ENCODE measurements at places on chromosomes 7 and 10. TPM values are rescaled to one million over a fixed set of nuclear protein-coding genes. Genes with fewer than 3 reads are reported as not detected.

DNA sequence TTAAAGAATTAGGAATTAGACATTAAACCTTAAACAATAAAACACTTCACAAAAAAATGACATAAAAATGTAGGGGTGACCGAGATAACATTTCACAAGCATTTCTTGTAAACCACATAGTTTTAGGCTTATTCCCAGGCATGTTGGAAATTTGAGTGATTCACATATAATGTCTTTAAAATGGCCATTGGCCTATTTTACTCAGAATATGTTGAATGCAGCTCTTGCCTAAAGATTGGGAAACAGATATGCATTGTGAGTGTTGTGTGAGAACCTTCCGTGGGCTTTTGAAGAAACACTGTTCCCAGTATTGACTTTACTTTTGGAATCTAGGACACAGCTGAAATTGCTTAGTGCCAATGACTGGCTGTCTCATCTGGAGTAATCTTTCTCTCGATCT is 79.6 kb downstream of the ARL5B start:
- no peak overlapping the region for H3K4me3 ChIP-seq
- H3K27ac ChIP-seq = no peak overlapping the region
- H3K36me3 ChIP-seq = no peaks in the 10 kb centered on the region
- DNase-seq = peak; percentile 44

- H3K27me3 ChIP-seq = no peaks in the 10 kb centered on the region
- H3K4me1 ChIP-seq = peaks cover 3% of the 10 kb centered on the region
- H3K27ac ChIP-seq = no peak overlapping the region
- H3K4me3 ChIP-seq = no peak overlapping the region
These were observed 106.5 kb upstream of the ANK3 start for GRCh38 chr10:60496181-60496580.

DNA sequence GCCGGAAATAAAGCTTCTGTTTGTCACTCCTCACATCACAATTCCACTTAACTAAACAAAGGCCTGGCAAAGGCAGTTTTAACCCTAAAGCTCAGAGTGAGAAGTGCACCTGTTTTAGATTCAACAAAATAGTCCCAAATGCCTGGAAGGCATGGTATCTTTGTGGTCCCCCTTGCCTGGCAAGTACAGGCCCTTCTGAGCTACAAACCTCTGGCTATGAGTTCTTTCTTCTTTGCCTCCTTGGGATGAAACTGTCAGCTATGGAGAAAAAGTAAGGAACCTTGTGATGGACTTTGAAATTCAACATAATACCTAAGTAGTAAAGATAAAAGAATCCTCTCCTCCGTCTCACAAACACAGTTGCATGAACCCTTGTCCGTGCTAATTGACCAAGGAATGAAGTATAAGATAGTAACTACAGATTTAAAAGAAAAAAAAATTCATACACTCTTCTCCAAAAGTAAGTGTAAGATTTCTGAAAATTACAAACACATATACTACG is 244.5 kb upstream of the ETV1 start:
- no peak overlapping the region for H3K27ac ChIP-seq
- no peaks in the 10 kb centered on the region for H3K27me3 ChIP-seq
- no peak for DNase-seq
- H3K4me3 ChIP-seq = no peak overlapping the region

GRCh38 chr10:117863771-117864170 is 183.0 kb downstream of the RAB11FIP2 start:
- no peak overlapping the region for H3K4me3 ChIP-seq
- no peak for DNase-seq
- no peaks in the 10 kb centered on the region for H3K36me3 ChIP-seq
- no peaks in the 10 kb centered on the region for H3K4me1 ChIP-seq
- H3K27me3 ChIP-seq = no peaks in the 10 kb centered on the region

- DNase-seq = no peak
- no peak overlapping the region for H3K4me3 ChIP-seq
- peaks cover 13% of the 10 kb centered on the region for H3K36me3 ChIP-seq
- H3K27me3 ChIP-seq = no peaks in the 10 kb centered on the region
- H3K27ac ChIP-seq = no peak overlapping the region
- H3K4me1 ChIP-seq = peaks cover 10% of the 10 kb centered on the region
These were observed 63.0 kb downstream of the RALA start for GRCh38 chr7:39686261-39686924.

DNA sequence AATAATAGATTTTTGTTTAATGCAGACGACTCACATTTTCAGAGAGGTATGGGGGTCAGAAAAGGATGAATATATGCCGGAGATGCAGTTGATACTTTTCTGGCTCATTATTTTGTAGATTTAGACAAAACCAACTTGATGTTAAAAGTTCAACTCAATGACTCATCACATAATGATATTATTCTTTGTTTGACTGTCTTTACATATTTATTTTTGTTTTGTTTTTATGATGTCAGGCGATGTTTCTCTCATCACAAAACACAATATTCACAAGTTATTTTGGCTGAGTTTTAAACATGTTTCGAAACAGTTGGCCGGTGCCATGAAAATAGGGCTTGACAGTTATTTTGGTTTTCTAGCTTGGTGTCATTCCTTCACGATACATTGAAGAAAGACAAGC is 1.3 kb downstream of the GJD4 start:
- no peak overlapping the region for H3K4me3 ChIP-seq
- H3K36me3 ChIP-seq = no peaks in the 10 kb centered on the region
- H3K4me1 ChIP-seq = peaks cover 10% of the 10 kb centered on the region
- H3K27me3 ChIP-seq = no peaks in the 10 kb centered on the region
- no peak overlapping the region for H3K27ac ChIP-seq

DNA sequence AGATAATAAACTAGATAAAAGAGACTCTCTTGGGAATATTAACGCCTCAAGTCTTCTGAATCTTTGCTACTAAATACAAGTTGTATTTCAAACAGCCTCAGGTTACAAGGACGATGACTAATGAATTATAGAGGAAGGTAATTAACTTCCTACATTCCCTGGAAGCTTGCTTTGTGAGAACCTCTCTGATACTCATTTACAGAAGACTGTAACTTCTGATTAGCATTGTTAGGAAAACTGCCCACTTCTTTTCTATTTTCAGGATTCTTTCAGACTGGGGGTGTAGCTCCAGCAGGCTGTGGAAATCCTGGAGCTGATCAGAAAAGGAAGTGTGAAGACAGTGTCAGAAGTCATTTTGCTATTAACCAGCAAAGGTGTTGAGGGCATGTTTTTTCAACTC is 316.7 kb upstream of the NPSR1 start:
- no peaks in the 10 kb centered on the region for H3K27me3 ChIP-seq
- no peak overlapping the region for H3K4me3 ChIP-seq
- H3K36me3 ChIP-seq = no peaks in the 10 kb centered on the region
- no peaks in the 10 kb centered on the region for H3K4me1 ChIP-seq

DNA sequence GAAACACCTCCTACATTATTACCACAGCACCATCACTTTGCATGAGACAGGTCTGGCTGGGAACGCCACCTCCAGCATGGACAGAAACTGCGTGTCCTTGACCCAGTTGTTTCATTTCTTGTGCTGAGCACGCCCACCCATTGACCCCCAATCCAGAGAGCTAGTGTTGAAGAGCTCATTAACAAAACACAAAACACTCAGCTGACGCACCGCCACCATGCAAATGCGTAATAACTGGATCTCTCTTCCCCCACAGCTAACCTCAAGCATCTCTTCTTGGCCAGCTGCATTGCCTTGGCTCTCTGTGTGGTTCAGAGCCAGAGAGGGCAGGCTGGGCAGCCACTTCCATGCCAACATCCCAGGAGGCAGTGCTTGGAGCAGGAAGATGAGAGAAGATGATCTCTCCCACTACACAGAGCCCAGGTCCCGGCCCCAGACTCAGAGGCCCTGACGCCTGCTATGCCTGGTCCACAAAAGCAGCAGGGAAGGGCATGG is 173.5 kb downstream of the PLXNA4 start:
- H3K4me3 ChIP-seq = no peak overlapping the region
- peak overlapping the region; percentile 24 for H3K27ac ChIP-seq
- peaks cover 3% of the 10 kb centered on the region for H3K4me1 ChIP-seq
- no peak for DNase-seq
- no peaks in the 10 kb centered on the region for H3K36me3 ChIP-seq

- H3K36me3 ChIP-seq = no peaks in the 10 kb centered on the region
- DNase-seq = no peak
- no peaks in the 10 kb centered on the region for H3K4me1 ChIP-seq
- no peaks in the 10 kb centered on the region for H3K27me3 ChIP-seq
- H3K27ac ChIP-seq = no peak overlapping the region
These were observed 60.3 kb upstream of the POT1 start for GRCh38 chr7:124989911-124990310.

- peaks cover 14% of the 10 kb centered on the region for H3K36me3 ChIP-seq
- peak; percentile 51 for DNase-seq
- H3K27ac ChIP-seq = no peak overlapping the region
- peaks cover 2% of the 10 kb centered on the region for H3K4me1 ChIP-seq
- no peaks in the 10 kb centered on the region for H3K27me3 ChIP-seq
These were observed 57.5 kb downstream of the COL17A1 start for GRCh38 chr10:104028146-104028545.

DNA sequence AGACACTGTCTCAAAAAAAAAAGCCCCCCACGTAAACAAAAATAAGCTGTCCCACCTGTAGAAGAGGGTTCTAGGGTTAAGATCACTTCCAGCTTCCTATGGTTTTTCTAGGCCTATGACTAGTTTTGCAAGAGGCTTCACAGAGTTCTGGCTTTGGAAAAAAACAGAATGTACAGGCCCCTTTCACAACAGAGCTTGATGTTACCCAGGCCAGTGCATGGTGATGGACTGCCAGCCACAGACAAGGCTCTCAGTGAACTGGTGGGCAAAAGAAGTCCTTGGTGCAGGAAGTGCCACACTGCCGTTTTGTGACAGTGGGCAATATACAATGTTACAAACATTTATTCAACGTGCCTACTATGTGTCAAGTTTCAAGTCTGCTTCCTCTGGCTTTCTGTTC is 18.3 kb upstream of the EFCAB10 start:
- no peaks in the 10 kb centered on the region for H3K4me1 ChIP-seq
- no peak overlapping the region for H3K4me3 ChIP-seq
- no peak for DNase-seq
- H3K36me3 ChIP-seq = no peaks in the 10 kb centered on the region
- no peaks in the 10 kb centered on the region for H3K27me3 ChIP-seq

DNA sequence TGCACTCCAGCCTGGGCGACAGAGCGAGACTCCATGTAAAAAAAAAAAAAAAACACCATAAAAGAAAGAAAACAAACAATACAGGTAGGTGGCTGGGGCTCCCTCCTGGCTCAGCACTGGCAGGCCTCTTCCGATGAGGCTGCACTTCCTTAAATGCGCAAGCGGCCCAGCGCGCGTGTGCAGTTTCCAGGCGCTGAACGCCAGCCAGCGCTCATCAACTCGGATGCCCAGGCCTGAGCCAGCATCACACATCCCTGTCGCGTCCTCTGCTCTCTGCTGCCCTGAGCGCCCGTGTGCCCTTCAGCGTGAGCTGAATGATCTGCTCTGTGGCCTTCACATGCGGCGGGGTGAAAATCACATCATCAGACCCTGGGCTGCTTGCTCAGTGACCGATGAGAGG is 31.8 kb downstream of the NUDT1 start:
- no peak overlapping the region for H3K27ac ChIP-seq
- DNase-seq = no peak
- H3K4me1 ChIP-seq = no peaks in the 10 kb centered on the region
- no peak overlapping the region for H3K4me3 ChIP-seq
- H3K36me3 ChIP-seq = no peaks in the 10 kb centered on the region
- H3K27me3 ChIP-seq = no peaks in the 10 kb centered on the region

- H3K36me3 ChIP-seq = no peaks in the 10 kb centered on the region
- no peak for DNase-seq
- H3K27me3 ChIP-seq = no peaks in the 10 kb centered on the region
- peaks cover 2% of the 10 kb centered on the region for H3K4me1 ChIP-seq
These were observed 1.5 kb upstream of the KAT6B start for GRCh38 chr10:74824900-74825370.

GRCh38 chr7:22083704-22084240 is 138.1 kb upstream of the CDCA7L start:
- peak overlapping the region; percentile 53 for H3K27ac ChIP-seq
- DNase-seq = peak; percentile 20
- peak overlapping the region; percentile 36 for H3K4me3 ChIP-seq
- H3K4me1 ChIP-seq = peaks cover 12% of the 10 kb centered on the region
- no peaks in the 10 kb centered on the region for H3K27me3 ChIP-seq

- peaks cover 8% of the 10 kb centered on the region for H3K36me3 ChIP-seq
- no peaks in the 10 kb centered on the region for H3K27me3 ChIP-seq
- no peaks in the 10 kb centered on the region for H3K4me1 ChIP-seq
These were observed 12.8 kb downstream of the BRI3 start for GRCh38 chr7:98294326-98294725.

- H3K4me1 ChIP-seq = no peaks in the 10 kb centered on the region
- no peak overlapping the region for H3K4me3 ChIP-seq
- no peak for DNase-seq
These were observed 41.8 kb upstream of the PDSS1 start for GRCh38 chr10:26655746-26656145.

DNA sequence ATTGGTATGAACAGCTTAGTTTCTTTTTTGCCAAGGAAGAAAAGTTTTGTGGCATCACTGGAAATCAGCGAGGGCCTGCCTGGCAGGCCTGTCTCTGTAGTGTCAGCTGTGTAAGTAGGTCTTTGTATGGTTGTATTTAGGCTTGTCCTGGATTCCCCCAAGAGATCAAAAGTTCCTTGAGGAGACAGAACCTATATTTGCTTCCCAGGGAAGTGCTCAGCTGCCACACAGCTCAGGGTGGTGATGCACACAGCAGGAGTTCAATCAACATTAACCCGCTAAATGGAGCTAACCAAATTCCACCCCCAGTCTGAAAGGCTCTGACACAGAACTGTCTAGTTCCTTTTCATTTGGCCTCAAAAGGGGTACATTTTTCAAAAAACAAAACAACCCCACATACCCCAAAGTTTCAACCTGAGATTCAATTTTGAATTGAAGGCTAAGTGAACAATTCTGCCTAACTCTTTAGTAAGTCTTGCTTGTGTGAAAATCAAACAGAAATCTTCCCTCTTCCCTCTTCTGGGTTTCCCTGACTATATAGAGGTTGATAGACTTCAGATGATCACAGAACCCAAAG is 124.4 kb downstream of the CLEC2L start:
- H3K27ac ChIP-seq = peak overlapping the region; percentile 77
- no peak for DNase-seq
- H3K4me3 ChIP-seq = no peak overlapping the region
- no peaks in the 10 kb centered on the region for H3K27me3 ChIP-seq
- H3K36me3 ChIP-seq = peaks cover 4% of the 10 kb centered on the region
- H3K4me1 ChIP-seq = peaks cover 8% of the 10 kb centered on the region

- DNase-seq = no peak
- no peak overlapping the region for H3K27ac ChIP-seq
- H3K36me3 ChIP-seq = no peaks in the 10 kb centered on the region
- H3K4me1 ChIP-seq = no peaks in the 10 kb centered on the region
- H3K27me3 ChIP-seq = no peaks in the 10 kb centered on the region
These were observed 91.0 kb upstream of the NPTX2 start for GRCh38 chr7:98526059-98526458.

- no peak overlapping the region for H3K27ac ChIP-seq
- DNase-seq = no peak
- no peak overlapping the region for H3K4me3 ChIP-seq
- H3K27me3 ChIP-seq = no peaks in the 10 kb centered on the region
- H3K36me3 ChIP-seq = no peaks in the 10 kb centered on the region
- no peaks in the 10 kb centered on the region for H3K4me1 ChIP-seq
These were observed 22.1 kb upstream of the VOPP1 start for GRCh38 chr7:55594414-55594813.

The COL13A1 gene
- total RNA-seq = 42.1 TPM

The IFIT3 gene
- total RNA-seq = 17.3 TPM

The ZNF239 gene
- total RNA-seq = 3.5 TPM

The PHKG1 gene
- total RNA-seq = 1.6 TPM

The PNLIPRP3 gene
- not detected for total RNA-seq

The ENTPD1 gene
- total RNA-seq = 46.6 TPM

The DNMBP gene
- 31.0 TPM for total RNA-seq

The SVIL gene
- 117 TPM for total RNA-seq

The GSTO2 gene
- total RNA-seq = 10.6 TPM

The CYP26C1 gene
- not detected for total RNA-seq

The TCF7L2 gene
- total RNA-seq = 32.3 TPM

The ACTR1A gene
- total RNA-seq = 88.9 TPM

Measured in lung (tissue), 17 donors.